ENCODE measurements at places on chromosomes 3 and 15.

GRCh38 chr3:71530903-71531530, 52.5 kb downstream of the FOXP1 start:
- no peak for DNase-seq

- DNase-seq, result no peak
Measured at GRCh38 chr3:57061556-57061955, 1.1 kb downstream of the SPATA12 start.

DNA sequence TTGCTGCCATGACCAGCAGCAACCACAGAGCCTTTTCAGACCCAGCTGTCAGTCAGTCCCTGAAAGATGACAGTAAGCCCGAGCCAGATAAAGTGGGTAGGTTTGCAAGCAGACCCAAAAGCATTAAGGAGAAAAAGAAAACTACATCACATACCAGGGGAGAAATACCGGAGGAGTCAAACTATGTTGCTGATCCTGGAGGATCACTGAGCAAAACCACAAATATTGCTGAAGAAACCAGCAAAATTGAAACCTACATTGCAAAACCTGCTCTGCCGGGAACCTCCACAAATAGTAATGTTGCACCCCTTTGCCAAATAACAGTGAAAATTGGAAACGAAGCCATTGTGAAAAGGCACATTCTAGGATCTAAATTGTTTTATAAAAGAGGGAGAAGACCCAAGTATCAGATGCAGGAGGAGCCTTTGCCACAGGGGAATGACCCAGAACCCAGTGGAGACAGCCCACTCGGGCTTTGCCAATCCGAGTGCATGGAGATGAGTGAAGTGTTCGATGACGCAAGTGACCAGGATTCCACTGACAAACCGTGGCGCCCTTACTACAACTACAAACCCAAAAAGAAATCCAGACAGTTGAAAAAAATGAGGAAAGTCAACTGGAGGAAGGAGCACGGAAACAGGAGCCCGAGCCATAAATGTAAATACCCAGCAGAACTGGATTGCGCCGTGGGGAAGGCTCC, 42.1 kb upstream of the RASA2 start:
- no peak for DNase-seq

DNA sequence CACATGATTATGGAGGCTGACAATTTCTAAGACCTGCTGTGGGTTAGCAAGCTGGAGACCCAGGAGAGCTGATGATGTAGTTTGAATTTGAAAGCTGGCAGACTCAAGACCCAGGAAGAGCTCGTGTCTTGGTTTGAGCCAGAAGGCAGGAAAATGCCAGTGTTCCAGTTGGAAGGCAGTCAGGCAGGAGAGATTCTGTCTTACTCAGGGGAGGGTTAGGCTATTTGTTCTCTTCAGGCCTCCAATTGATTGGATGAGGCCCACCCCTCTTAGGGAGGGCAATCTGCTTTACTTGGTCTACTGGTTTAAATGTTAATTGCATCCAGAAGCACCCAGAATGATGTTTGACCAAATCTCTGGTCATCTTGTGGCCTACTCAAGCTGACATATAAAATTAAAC, 40.4 kb upstream of the IGF2BP2 start:
- no peak for DNase-seq

GRCh38 chr15:32089851-32090359, 59.6 kb downstream of the CHRNA7 start:
- DNase-seq, result no peak

- DNase-seq, result no peak
Measured at GRCh38 chr3:42750834-42751233, 22.2 kb downstream of the CCDC13 start.

DNA sequence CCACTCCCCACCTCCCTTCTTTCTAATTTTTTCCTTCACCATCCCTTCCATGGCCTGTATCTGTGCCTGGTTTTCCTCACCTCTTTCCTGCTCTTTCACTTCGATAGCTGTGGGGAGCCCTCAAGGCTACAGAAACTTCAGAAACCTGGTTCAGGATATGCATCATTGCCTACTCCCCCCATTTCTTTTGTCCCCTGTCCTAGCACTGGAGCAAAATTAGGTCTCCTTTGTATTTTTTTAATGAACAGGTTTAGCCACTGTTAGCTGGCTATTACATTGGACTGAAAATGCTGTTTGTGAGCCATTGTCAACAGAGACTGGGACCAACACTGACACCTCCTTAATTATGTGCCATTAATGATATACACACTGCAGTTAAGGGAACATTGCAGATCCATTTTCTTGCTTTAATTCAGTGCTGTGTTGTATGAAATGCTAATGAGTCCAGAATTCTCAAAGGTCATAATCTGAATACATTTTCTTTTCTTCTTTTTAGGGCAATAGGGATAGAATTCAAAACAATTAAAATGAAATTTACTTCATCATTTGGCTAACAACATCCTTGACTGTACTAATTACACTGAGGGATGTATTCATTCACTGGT, 138.6 kb downstream of the PDCD6IP start:
- DNase-seq, result no peak

- DNase-seq, result no peak
Measured at GRCh38 chr15:78977591-78978347, 32.9 kb upstream of the CTSH start.

DNA sequence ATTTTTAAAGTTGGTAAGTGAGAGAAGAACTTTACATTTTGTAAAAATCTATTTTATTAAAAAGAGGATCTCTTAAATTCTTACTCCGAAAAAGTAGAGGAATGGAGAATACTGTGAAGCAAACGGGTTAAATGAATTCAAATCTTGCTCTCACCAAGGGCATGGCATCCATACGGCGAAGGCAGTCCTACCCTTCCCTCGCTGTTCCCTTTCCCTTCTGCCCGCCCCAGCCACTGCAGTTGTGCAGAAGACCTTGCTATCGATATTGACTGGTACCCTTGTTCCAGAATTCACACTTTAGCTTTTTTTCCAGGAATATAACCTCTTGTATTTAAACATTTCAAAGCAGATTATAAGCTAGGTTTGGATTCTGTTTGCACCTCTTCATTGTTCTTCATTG, 239.5 kb downstream of the ZPLD1 start:
- no peak for DNase-seq

- no peak for DNase-seq
Measured at GRCh38 chr3:69739204-69740102, at the start of gene MITF. Gene MITF, plus strand, starts transcription at chr3:69739464. Its CDS starts 134 bp downstream, at chr3:69739598.

GRCh38 chr3:191216510-191216909, 17.5 kb downstream of the OSTN start:
- DNase-seq, result no peak

DNA sequence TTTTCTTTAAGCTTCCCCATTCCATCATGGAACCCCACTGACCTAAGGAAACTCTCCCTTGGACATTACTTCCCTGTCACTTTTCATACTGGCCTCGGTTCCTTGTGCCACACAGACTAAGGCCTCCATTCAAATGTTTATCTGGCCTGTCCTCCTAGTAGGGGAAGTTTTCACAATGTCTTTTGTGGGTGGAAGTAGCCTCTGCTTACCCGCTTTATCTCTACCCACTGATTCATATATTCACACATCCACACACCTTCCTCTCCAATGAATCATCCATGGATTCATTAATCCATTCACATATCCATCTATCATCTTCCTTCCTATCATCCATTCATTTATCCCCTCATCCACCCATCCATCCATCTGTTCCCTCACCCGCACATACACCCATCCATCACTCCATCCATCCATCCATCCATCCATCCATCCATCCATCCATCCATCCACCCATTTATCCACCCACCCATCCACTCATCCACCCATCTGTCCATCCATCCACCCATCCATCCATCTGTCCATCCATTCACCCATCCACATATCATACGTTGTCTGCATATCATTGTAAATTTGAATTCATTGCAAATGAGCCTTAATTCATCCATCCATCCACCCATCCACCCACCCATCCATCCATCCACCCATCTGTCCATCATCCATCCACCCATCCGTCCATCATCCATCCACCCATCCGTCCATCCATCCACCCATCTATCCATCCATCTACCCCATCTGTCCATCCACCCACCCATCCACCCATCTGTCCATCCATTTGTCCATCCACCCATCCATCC, 49.1 kb downstream of the IQSEC1 start:
- DNase-seq, result no peak

- DNase-seq, result no peak
Measured at GRCh38 chr3:149152420-149152819, 23.0 kb downstream of the HPS3 start.

DNA sequence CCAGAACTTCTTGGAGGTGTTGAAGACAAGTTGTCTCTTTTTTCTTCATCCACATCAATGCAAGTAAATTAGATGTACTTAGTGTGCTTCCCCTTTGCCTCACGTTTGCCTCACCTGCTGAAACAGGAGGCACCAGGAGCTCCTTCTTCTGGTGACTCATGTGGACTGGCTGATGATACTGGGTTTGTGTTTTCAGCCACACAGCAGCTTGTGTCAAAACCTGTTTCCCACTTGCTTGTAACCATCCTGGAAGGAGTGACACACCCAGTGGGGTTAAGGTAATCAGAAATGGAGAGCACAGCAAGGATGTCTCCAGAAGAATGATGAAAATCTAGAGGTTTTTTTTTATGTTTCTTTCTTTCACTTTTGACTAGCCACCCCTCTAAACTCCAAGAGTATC, 143.3 kb upstream of the RBMS3 start:
- DNase-seq, result no peak

DNA sequence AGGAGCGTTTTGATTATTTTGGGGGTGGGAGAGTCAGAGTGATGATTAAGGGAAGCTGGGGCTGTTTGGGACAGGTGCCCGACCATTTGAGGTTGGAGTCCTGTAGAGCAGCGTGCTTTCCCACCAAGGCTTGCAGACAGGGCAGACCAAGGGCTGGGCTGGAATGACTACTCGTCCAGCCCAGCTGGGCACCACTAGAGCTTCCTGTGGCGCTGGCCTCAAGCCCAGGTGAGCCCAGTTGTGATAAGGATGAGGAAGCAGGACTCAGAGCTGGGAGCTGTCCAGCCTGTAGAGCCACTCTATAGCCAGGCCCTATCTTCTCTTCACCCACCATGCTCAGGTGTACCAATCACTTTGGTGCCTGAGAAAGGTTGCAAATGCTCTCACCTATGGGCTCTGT, 75.8 kb upstream of the ACAN start:
- no peak for DNase-seq

DNA sequence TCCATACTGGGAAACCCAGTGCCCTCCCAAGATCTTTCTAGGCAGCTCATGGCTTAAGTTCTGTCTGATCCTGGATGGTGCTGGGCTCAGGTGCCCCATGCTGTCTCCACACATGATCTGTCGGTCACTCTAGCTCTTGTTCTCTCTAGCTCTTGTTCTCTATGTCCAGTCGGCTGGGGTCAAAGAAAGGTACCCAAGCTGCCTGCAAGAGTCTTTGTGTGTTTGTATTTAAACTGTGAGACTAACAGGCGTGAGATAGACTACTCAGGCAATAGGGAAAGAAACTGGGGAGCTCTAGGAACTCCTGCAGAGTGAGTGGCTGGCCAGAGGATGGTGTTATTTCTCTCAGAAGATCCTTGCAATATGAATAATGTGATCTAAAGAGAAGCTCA, 40.2 kb downstream of the GPR156 start:
- no peak for DNase-seq

DNA sequence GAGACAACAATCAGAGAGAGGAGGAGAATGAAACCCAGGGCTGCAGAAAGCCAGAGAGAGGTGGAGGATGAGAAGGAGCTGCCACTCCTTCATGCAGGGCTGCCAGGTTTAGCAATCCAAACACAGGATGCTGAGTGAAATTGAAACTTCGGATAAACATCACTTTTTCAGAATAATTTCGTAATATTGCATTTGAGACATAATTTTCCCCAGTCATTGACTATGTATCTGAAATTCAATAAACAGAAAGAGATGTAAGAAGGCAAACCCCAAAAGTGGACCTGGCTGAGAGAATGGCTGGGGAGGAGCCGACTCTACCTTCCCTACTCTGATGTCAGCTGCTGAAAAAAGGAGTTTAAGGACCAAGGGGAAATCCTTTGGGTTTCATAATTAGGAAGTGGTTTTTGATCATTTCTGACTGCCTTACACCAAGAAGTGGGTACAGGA, 33.8 kb downstream of the SLC9A9 start:
- DNase-seq, result no peak

DNA sequence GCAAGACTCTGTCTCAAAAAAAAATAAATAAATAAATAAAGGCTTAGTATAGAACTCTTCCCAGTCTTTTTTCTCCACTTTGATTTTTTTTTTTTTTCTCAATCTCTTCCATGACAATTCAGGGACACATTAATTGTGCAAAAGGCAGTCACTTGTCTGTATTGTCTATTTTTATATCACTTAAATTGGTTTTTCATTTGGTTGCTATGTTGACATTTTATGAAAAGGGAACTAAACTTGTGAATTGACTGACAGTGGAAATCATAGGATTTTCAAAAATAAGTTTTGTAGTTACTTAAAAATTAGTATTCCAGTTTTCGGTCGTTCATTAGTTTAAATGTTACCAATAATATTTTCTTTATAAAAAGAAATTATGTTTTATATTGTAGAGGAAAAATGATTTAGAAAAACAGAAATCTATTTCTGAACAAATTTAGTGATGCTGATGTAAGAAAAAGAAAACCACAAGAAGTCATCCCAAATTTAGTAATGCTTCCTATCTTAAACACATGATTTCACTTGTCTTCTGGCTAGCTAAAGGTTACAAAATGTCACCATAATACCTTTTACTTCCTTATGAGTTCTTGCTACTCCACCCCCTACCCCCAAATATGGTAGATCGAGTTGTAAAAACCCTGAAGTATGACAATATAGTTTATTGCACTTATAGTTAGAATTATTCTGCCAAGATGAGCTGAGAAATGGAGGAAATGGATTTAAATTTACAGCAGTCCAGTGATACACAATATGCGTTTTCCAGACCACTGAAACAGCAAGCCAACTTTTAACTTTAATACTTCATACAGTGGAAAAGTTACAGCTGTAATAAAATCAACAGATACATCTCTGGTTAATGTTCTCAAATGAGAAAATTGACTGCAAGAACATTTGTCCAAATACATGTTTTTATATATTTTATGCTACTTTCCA, 37.0 kb downstream of the PPARG start:
- no peak for DNase-seq

DNA sequence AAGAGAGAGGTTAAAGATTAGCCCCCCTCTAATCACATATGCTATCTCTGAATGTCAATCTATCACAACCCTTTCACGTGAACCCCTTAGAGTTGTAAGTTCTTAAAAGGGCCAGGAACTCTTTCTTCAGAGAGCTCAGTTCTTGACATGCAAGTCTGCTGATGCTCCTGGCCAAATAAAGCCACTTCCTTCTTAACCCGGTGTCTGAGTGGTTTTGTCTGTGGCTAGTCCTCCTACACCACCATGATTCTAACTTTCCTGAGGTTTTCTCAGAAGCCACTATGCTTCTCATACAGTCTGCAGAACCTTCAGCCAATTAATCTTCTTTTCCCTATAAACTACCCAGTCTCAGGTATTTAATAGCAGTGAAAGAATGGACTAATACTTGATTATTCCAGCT, 231.1 kb upstream of the CNTN6 start:
- no peak for DNase-seq

DNA sequence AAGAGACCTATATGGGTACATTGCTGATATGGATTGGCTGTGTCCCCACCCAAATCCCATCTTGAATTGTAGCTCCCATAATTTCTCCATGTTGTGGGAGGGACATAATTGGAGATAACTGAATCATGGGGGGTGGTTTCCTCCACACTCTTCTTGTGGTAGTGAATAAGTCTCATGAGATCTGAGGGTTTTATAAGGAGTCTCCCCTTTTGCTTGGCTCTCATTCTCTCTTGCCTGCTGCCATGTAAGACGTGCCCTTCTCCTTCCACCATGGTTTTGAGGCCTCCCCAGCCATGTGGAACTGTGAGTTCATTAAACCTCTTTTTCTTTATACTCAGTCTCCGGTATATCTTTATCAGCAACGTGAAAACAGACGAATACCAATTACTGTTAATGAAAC, 5.0 kb upstream of the ARRDC4 start:
- DNase-seq, result no peak
